ENCODE measurements at places on chromosomes 2 and 18.

DNA sequence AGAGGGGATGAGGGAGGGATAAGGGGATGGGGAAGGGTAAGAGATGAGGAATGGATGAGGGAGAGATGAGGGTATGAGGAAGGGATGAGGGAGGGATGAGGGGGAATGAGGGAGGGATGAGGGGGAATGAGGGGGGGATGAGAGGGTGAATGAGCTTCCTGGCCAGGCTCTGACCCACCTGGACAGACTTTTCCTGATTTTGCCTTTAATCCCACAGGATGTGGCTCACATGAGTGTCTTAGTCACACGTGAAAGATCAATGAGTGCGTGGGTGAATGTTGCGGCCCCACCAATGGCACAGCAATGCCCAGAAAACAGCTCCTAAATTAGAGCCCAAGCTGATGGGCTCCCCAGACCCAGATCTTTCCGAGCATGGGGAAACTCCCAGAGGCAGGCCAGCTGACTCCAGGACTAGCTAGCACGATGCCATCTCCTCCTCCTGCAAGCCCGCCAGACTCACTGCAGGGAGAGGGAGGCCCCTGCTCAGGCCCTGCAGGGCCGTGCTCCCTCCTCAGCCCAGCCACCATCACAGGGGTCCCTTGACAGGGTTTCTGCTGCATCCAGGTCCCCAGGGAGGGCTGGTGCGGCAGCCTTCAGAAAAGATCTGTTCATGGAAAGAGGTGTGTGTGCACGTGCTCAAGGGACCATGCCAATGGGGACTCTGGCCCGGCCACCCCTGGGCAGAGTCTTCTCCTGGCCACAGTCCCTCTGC lies 41.4 kb downstream of the AQP12A start:
- DNase-seq: no peak

GRCh38 chr2:67015681-67016080 lies 381.5 kb upstream of the ETAA1 start:
- DNase-seq: no peak

- no peak for DNase-seq
These were observed 123.6 kb downstream of the ZEB2 start for GRCh38 chr2:144396318-144396717.

- DNase-seq: no peak
These were observed 101.3 kb downstream of the PID1 start for GRCh38 chr2:229169751-229170150.

DNA sequence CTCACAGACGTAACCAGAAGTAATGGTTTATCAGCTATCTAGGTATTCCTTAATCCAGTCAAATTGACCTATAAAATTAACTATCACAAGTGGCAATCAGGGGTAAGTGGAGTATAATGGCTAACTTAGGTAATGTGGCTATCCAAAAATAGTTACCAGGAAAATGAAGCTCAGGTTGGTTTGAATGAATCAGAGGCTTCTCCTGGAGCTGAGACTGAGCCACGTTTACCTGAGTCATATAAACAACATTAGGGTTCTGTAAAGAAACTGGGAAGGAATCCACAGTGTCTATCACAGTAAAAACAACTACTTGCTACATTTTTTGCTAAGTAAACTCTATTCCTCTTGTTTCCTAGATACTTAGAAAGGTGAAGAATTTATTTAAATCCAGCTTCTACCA lies 236.0 kb upstream of the SPHKAP start:
- no peak for DNase-seq

GRCh38 chr2:162021516-162022058 lies 52.4 kb downstream of the DPP4 start:
- DNase-seq: no peak

- no peak for DNase-seq
These were observed 378.7 kb downstream of the RBM43 start for GRCh38 chr2:150882751-150883612.

DNA sequence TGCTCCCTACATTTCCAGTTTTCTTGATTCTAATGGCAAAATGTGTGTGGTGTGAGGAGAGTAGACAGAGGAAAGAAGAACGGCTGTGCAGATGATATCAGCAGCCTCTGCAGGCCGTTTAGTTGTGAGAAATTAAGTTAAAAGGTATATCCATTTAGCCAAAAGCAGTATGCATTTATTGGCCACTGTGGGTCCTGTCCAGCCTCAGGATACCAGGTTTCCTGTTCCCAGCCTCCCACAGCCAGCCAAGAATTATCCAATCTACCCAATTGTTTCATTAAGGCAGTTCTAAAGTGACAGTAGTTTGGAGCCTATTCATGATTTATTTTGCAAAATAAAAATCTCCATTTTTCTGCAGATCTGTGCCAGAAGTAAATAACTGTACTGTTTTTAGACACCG lies 107.5 kb downstream of the TMEM18 start:
- no peak for DNase-seq

- DNase-seq: no peak
These were observed 1574.3 kb upstream of the ZEB2 start for GRCh38 chr2:146094185-146094584.

DNA sequence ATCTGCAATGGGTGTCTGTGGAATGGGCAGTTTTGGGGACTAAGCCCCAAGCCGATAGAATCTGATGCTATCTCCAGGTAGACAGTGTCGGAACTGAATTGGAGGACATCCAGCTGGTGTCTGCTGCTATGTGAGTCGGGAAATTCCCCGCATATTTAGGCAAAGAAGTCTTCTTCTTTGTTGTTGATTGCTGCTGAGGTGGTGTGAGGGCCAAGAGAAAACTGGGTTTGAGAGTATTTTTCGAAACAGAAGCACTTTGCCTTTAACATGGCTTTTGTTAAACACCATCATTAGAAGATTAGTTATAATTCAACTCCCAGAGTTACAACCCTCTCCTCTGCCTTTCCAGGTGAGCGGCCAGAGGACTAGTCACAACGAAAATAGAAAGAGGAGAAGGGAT lies 49.4 kb upstream of the ACTR3 start:
- DNase-seq: no peak

- no peak for DNase-seq
These were observed 438.5 kb upstream of the TRIB2 start for GRCh38 chr2:12278217-12278750.

DNA sequence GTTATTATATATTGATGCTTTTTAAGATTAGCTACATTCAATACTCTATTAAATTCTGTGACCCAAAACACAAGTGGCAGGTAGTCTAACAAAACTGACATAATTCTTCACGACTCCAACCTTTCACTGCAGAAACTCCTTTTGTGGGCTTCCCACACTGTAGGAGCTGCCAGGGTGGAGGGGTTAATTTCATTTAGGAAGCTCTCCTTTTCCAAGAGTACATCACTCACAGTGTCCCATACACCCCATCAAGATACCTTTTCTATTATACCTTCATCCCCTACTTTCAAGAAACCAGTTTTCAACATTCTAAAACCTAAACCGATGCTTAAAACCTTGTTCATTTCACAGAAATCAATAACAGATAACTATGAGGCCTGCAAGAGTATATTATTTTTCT lies 825 bp downstream of the THUMPD2 start:
- DNase-seq: no peak

DNA sequence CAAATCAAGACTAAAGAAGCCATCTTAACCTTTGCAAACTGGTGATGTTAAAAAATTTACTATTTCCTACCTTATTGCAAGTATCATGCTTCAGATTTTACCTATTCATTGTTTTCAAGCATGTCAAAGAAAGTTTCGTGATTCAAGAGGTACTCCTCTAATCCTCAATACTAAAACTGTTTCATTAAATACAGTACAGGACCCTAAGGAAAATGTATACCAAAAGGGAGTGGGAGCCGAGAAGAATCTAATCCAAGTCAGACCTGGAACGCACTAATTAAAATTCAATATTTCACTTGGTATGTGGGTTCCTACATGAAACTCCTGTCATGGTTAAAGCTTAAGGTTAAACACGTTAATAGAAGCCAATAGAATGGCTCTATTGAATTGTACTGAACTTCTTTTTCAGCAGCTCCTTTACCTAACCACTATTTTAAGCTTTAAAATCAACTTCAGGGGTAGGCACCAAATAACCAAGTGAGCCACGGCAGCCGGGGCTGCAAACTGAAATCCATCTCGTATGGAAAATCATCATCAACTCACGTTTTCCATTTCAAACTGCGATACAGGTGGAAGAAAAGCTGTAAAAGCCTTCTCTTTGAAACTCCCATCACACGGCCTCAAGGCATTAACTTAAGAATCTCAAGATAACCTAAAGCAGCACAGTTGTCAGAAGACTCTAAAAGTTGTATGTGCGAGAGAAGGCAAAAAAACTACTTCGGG lies 188.8 kb downstream of the ZEB2 start:
- no peak for DNase-seq

GRCh38 chr2:7405861-7406715 lies 488.9 kb downstream of the RNF144A start:
- no peak for DNase-seq

DNA sequence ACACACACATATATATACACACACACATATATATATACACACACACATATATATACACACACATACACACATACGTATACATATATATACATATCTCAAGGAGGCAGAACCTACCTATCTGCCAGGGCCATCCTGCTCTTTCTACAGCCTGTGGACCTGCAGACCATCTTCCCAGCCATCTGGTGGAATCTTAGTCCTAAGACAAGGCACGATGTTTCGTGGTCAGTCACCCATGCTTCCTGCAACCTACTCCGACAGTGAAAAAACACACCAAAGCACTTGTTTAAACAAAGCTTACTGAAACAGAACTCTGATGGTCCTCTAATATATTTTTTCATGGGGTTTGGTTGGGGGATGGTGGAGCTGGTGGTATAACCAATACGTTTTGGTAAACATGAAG lies 164.2 kb upstream of the ZNF521 start:
- no peak for DNase-seq

- no peak for DNase-seq
These were observed 8.0 kb downstream of the TUBA3E start for GRCh38 chr2:130190237-130190636.

GRCh38 chr2:104163611-104164130 lies 690.2 kb upstream of the POU3F3 start:
- DNase-seq: no peak

- no peak for DNase-seq
These were observed 171.6 kb downstream of the LDLRAD4 start for GRCh38 chr18:13390196-13390595.

- DNase-seq: no peak
These were observed 199.2 kb upstream of the SMAD2 start for GRCh38 chr18:48129621-48130082.

DNA sequence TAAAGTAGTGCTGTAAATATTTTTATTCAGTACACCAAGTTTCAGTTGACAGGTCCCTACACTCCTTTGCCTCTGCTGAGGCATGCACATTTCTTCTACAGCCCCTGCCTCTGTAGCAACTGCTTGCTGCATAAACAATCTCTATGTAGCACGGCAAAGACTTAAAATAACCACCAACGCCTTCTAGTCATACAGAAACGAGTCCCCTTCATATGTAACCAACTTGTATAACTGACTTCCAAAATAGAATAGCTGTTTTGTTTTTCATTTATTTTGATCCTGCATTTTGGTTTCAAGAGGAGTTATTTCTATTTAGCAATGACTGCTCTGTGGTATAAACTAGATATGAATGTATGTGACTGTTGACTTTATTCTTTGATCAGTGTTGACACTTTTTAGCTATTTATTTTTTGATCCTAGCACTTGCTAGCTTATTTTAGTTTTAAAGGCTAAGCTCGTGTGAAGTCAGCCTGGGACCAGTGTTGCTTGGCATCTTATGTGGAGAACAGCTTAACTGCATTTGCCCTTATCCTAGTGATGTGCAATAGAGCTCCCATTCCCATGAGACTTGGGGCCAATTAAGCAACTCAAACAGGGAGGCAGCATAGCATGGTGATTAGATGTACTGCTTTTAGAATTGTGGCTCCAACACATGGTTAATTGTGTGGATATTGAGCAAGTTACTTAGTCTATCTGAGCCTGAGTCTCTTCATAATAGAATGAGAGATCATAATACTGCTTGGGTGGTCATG lies 79.6 kb downstream of the HRH4 start:
- no peak for DNase-seq

DNA sequence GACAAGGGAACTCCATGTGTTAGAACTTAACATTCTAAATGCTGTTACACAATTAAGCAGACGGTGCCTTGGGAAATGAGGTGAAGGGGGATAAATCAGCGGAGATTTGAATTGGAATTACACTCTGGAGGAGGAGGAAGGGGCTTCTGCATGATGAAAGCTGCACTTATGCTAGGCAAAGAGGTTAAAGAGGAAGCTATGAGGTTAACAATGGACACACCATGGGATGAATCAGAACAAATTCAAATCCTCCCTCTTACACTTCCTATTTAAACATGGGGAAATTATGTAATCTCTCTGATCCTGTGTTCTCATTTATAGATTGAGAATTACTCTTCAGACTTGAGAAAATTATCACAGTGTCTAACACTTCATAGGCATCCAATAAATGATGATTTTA lies 121.5 kb upstream of the SIX2 start:
- DNase-seq: no peak

- no peak for DNase-seq
These were observed 117.6 kb downstream of the BCL2L11 start for GRCh38 chr2:111238296-111238695.

DNA sequence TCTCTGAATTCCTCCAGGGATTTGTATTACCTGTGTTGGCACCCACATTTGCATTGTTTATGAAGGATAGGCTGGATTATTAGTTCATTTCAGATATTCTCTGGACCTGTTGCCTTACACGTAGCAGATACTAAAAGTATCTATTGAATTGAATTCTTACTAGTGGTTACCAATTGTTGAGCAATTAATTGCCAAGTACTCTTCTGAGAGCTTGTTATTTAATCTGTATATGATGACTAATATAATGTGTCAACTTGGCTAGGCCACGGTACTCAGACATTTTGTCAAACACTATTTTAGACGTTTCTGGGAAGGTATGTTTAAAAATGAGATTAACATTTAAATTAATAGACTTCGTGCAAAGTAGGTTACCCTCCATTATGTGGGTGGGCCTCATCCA lies 2.5 kb upstream of the SPP2 start:
- no peak for DNase-seq

GRCh38 chr2:98654699-98655495 lies 46.5 kb downstream of the UNC50 start:
- no peak for DNase-seq

DNA sequence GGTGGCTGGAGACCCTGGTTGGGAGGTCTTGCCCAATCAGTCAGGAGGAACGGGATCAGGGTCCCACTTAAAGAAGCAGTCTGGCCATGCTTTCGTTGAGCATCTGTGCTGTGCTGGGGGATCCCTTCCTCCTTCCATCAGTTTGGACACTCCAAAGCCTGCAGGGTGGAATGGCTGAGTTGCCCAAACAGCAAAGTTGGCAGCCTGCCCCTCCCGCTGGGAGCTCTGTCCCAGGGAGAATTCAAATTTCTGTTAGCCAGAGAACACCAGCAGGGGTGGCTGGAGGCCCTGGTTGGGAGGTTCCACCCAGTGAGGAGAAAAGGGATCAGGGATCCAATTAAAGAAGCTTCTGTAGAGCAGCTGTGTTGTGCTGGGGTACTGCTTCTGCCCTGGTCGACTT lies 96.9 kb upstream of the CTAGE1 start:
- no peak for DNase-seq

GRCh38 chr18:46070815-46071652 lies 1.0 kb downstream of the PSTPIP2 start:
- DNase-seq: no peak

GRCh38 chr2:46009315-46009714 lies 287.9 kb upstream of the EPAS1 start:
- no peak for DNase-seq

GRCh38 chr18:65721619-65722018 lies 29.2 kb upstream of the CDH7 start:
- DNase-seq: no peak

GRCh38 chr2:191064590-191064989 lies 50.6 kb upstream of the STAT1 start:
- no peak for DNase-seq

All from stimulated activated CD8-positive, alpha-beta memory T cell treated with anti-CD3 and anti-CD28 coated beads, Interleukin-7, amount 100 ng/mL, for 1 hour (primary cell).